Progenitor cell of endocrine pancreas (in vitro differentiated cells): ENCODE measurements at places on chromosomes 4 and X. TPM values are rescaled to one million over a fixed set of nuclear protein-coding genes. Genes with fewer than 3 reads are reported as not detected.

NUDT9 gene
- 35.1 and 37.8 TPM in 2 replicates for total RNA-seq

CLTRN gene
- 2.1 and 2.5 TPM in 2 replicates for total RNA-seq

- no peak for DNase-seq
Observed at GRCh38 chrX:128309311-128309710, 257.1 kb upstream of the ACTRT1 start.

DNA sequence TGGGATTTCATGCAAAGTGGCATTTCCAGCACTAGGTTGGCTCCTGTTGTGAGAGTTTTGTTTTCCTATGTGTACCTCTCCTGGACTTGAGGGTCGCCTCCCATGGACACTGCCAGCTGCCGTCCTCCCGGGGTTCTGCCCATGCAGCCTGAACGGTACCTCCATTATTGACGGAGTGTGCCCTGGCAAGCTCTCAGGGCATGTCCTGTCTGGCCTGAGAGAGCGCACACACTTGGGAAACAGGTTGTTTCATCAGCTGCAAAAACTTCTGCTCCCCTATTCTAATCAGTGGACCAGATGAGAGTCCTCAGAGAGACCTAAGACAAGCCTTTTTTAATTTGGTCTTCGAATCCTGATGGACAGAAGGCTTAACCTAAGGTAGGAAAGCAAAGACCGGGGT is 56.6 kb upstream of the HOPX start:
- no peak for DNase-seq

DNA sequence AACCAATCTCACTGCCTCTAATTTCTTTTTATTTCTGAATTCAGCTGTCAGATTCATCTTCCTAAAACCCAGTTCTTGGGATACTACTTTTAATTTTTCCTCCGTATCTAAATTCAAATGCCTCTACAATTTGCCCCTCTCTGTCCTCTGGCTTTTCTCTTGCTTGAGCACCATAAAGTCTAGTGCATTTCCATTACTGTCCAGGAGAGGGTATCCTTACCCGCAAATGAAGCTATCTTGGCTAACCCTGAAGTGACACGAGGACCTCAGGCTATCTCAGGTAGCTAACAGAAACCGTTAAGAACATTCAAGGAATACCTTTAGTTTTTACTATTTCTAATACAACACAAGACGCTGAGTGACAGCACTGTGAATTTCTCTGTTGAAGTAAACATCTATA is 49.4 kb upstream of the PRR32 start:
- no peak for DNase-seq

DNA sequence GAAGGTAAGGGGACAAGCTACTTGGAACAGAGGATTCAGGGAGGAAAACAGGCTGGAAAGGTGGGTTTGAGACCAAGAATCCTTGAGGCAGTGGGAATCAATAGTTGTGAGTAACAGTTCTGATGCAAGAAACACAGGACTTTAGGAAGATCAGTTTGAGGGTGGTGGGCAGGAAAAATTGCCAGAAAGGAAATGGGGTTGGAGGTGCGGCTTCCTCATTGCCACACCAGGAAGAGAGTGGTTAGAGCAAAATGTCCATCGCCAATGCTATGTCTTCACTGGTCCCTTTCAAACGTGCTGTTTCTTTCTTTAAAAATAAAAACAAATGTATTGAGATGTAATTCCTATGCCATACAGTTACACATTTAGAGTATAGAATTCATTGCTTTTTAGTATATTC is 57.1 kb upstream of the NOCT start:
- DNase-seq, result no peak

- DNase-seq, result no peak
Observed at GRCh38 chr4:2093265-2093664, 34.1 kb downstream of the NAT8L start.

DNA sequence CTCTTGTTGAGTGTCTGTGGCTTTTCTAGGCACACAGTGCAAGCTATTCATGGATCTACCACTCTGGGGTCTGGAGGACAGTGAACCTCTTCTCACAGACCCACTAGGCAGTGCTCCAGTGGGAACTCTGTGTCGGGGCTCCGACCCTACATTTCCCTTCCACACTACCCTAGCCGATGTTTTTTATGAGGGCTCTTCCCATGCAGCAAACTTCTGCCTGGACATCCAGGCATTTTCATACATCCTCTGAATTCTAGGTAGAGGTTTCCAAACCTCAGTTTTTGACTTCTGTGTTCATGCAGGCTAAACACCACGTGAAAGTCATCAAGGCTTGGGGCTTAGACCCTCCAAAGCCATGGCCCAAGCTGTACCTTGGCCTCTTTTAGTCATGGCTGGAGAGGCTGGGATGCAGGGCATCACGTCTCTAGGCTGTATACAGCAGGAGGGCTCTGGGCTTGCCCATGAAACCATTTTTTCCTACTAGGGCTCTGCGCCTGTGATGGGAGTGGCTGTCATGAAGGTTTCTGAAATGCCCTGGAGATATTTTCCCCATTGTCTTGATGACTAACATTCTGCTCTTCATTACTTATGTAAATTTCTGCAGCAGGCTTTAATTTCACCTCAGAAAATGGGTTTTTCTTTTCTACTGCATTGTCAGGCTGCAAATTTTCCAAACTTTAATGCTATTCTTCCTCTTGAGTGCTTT is 249.8 kb upstream of the CPEB2 start:
- DNase-seq, result no peak

DNA sequence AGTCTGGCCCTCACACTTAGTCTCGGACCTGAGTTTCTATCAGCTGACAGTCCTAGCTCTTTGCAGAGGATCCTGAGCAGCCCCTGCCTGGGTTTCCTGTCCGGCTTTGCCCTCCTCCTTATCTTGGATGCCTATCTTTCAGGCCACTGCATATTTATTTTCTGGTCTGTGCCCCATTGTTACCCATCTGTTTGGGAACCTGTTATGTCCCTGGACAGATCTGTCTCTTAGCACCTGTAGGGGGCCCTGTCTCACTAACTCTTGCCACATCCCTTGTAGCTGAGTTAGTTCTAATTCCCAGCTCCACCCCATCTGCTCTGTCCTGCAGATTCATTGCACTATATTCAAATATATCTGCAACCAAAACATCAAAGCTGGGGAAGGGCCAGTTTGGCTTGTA is 514.9 kb upstream of the LCORL start:
- no peak for DNase-seq

GRCh38 chr4:183659872-183660242 is 764 bp downstream of the TRAPPC11 start:
- DNase-seq, result no peak
